ENCODE measurements at places on chromosomes 2 and 18.

DNA sequence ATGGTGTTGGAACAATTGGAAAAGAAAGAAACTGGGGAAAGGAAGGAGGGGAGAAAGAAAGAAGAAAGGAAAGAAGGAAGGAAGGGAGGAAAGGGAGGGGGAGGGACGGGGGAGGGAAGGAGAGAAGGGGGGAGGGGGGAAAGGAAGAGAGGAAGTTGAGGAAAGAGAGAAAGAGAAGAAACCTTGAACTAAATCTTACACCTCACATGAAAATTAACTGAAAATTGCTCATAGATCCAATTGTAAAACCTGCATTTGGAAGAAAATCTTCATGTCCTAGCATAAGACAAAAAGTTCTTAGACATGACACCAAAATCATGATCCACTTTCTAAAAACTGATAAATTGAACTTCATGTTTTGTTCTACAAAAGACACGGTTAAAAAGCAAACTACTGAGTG lies 163.8 kb downstream of the EXOC6B start:
- DNase-seq = no peak

DNA sequence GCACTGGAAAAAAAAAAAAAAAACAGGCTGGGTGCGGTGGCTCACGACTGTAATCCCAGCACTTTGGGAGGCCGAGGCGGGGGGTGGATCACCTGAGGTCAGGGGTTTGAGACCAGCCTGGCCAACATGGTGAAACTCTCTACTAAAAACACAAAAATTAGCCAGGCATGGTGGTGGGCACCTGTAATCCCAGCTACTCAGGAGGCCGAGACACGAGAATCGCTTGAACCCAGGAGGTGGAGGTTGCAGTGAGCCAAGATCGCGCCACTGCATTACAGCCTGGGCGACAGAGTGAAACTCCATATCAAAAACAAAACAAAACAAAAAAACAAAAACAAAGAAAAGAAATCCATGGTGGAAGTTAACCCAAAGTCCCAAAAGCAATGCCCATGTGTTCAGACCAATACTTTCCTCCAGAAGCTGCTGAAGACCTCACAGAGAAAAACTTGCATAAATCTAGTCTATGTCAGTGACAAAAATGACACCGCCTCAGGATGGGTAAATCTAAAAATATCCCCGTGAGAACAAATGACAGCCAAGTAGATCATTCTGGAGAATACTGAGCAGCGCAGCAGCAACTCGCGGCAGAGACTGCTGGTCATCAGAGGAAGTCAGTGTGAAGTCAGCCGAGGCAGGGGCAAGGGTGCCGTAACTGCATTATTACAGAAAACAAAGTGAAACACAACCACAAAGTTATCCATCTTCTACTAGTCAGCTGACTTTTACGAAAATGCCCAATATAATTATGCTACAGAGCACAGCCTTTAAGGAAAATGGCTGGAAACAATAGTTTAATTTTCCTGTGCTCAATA lies 41.0 kb downstream of the LPIN2 start:
- peak; percentile 33 for DNase-seq

GRCh38 chr2:100344433-100344832 lies 22.1 kb upstream of the LONRF2 start:
- DNase-seq = no peak

- no peak for DNase-seq
These were observed 21.1 kb downstream of the INPP5D start for GRCh38 chr2:233081232-233081730.

DNA sequence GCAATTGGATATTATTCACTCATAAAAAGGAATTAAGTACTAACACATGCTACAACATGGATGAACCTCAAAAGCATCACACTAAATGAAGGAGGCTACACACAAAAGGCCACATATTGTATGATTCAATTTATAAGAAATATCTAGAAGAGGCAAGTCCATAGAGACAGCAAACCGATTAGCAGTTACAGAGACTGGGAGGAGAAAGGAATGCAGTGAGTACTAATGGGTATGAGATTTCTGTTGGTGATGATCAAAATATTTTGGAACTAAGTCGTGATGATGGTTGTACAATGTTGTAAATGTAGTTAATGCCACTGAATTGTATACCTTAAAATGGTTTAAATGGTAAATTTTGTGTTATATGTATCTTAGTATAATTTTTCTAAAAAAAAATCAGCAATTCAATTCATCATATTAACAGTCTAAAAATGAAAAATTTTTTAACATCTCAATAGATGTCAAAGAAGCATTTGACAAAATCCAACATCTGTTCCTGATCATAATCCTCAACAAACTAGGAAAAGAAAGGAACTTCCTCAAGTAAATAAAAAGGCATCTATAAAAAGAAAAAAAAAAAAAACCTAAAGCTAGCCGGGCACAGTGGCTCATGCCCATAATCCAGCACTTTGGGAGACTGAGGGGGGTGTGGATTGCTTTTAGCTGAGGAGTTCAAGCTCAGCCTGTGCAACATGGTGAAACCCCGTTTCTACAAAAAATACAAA lies 98.1 kb downstream of the TGIF1 start:
- DNase-seq = peak; percentile 62

- no peak for DNase-seq
These were observed 410.8 kb upstream of the REG3G start for GRCh38 chr2:78614726-78615125.

DNA sequence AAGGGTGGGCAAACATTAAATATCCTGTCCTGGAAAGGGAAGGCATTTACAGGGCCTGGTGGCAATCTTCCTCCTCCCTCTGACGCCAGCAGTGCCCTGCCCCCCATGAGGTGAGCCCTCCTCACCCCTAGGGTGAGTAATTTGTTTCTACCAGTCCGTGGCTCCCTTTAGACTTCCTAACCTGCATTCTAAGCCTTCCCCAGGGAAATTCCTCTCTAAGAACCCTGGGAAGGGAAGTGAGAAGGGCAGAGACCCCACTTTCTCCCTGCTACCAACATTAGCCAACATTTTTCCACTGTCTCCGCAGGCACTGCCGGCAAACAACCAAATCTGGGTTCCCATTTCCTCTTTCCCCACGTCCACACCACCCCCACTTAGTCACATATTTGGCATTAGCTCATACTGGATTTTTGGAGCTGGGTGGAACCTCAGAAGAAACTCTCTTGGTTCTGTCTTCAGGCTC lies 69.3 kb downstream of the NRP2 start:
- no peak for DNase-seq

DNA sequence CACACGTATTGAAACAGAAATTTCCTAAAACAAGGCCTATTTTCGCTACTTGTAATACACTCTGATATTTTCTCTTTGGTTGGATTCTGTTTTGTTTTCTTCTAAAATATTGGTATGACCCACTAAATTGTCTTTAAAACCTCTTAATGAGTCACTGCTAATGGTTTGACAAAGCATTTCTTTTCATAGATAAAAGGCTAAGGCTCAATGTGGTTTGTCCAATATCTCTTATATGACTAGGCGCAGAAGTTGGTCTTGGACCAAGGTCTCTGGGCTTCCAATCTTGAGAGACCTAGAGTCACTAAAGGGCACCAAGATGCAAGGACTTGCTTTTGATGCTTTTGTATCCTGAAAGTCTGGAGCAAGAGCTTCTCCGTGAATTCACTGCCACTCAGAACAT lies 498.2 kb upstream of the TCF4 start:
- DNase-seq = no peak

GRCh38 chr2:206160125-206160806 lies 571 bp downstream of the EEF1B2 start:
- DNase-seq = peak; percentile 86

DNA sequence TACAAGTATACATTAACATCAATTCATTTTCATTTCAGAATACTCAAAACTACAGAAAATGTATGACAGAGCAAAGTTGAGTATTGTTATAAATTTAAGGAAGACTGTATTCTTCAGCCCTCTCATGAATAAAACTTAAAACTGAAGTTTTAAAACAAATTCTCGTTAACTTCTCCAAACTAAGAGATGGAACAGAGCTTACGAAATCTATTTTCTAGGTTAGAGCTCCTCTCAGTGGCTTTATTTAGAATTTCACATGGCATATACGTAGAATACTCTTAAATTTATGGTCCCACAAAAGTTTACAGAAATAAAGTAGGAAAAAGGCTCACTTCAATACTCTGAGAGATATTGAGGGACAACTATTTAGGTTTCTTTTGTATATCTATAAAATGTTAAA lies 612.1 kb downstream of the KCNJ3 start:
- DNase-seq = peak; percentile 15

- no peak for DNase-seq
These were observed 259.4 kb upstream of the GULP1 start for GRCh38 chr2:188032306-188032705.

DNA sequence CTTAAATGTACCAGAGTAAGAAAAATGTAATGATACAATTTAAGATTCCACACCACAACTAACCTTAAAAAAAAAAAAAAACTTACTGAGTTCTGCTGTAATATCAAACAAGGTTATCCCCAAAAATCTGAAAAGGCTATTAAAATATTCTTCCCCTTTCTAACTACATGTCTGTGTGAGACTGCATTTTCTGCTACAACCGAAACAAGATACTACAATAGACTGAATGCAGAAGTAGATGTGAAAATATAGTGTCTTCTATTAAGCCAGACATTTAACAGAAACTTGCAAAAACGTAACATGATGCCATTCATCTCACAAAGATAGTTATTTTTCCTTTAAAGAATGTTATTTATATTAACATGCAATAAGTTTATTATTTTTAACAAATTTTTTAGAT lies 16.2 kb downstream of the SS18 start:
- DNase-seq = no peak

DNA sequence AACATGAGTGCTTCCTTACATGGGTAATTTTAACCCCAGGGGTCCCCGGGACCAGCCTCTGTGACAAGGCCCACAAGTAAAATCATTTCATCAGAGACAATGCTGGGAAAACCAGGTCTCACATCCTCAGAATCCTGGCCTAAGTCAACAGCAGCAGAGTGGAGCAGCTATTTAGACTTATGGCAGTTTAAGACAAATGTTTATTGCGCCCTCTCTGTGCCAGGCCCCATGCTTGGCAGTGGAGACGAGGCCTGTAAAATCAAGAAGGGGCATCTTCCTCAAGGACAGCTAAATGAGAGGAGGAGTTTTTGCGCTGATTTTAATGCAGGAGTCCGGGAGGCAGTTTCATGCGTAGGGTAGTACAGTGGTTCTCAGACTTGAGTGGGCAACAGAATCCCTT lies 56.0 kb upstream of the ACAA2 start:
- DNase-seq = no peak

All from GM03348 (cell line).